ENCODE measurements at places on chromosomes 2 and 18.

- no peak for DNase-seq
Measured at GRCh38 chr18:36411745-36412168, 114.2 kb downstream of the FHOD3 start.

GRCh38 chr2:187842315-187842714, 288.1 kb upstream of the TFPI start:
- no peak for DNase-seq

GRCh38 chr2:27501042-27501441, 4.4 kb downstream of the GCKR start:
- DNase-seq: no peak

GRCh38 chr2:58495806-58496205, 254.7 kb upstream of the FANCL start:
- no peak for DNase-seq

- no peak for DNase-seq
Measured at GRCh38 chr2:119253114-119253702, 29.6 kb downstream of the STEAP3 start.

DNA sequence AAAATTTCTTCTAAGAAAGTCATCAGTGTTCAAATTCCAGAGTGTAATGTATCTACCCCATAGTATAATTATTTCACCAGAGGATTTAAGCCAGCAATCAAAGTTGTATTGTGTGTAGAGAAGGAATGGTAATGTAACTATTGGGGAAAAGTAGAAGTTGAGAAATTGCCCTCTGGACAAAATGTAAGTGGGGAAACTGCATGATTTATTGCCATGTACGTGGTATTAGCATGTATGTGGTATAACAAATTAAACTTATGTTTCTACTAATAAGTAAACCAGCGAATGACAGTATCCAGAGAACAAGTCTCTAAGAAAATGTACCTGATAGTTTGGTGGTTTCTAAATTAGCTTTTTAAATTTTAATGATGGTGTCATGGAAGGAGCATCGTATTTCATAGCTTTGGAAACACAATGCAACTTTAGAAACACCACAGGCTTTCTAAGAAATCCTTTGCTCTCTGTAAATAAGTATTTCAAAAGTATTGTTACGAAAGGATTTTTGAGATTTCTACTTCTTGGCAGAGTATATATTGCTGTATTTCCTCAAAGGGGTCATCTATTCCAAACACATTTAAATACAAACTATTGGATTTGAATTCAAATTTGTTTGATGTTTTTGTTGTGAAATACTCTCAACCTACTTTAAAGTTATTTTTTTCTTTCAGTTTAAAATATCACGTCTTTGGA, 1018.9 kb upstream of the ZEB2 start:
- no peak for DNase-seq

DNA sequence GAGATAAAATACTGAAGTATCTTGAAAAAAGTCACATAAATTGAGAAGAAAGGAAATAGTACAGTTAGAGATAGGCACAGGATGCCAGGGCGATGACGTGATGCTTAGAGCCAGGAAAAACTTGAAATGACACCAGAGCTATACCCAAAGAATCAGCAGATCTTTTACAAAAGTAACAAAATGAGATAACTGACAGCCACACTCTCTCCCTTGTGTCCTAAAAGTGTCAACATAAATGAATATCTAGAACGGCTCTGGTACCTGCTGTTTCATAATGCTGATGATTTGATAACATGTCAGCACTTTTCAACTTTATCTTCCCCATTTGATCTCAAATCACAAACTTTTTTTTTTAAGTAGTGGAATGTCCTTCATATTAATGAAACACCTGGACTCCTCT, 45.6 kb upstream of the ZC3H15 start:
- DNase-seq: no peak
